ENCODE measurements at places on chromosomes 16 and 17.

- no peak for DNase-seq
Measured at GRCh38 chr16:88504489-88505404, 51.7 kb downstream of the ZFPM1 start.

DNA sequence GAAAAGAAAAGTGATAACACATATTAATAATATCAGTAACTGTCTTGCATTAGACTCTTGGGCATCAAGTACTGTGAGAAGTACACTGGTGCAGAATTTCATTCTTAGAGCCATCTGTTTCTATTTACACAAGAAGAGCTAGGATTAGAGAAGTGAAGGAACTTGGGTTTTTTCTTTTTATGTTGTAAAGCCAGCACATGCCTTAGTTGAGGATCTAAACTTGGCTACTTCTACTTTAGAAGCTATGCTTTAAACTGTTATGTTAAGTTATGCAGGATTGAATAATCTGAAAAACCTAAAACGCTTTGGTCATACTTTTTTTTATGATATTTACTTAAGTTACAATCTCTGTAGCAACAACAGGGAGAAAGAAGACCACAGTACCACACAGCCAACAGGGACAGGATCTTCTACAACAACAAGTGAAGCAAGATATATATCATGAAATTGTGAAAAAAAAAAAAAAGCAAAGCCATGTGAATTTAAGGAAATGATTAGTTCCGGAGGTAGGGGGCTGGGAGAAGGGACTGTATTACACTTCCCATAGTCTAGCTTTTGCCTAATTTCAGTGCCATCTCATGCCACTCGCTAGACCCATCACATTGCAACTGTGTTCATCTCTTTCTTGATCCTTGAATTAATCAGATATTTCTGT, 305.1 kb upstream of the GOT2 start:
- no peak for DNase-seq

DNA sequence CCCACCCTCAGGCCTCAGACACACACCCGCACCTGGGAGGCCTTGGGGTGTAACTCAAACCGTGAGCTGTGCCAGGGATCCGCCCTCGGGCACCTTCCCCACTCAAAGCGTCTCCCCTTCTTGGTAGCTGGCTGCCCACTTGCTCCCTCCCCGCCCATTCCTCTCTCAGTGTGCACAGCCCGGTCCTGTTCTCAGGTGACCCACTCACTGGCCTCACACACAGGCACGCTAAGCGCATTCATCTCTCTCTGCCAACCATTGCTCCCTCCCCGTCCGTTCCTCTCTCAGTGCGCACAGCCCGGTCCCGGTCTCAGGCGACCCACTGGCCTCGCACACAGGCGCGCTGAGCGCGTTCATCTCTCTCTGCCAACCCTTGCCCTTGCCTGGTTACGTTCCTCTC, 20.8 kb downstream of the WDR45B start:
- no peak for DNase-seq

- DNase-seq, result no peak
Measured at GRCh38 chr17:21008160-21008915, 34.5 kb downstream of the USP22 start.

Measured in T-helper 1 cell (primary cell).